ENCODE measurements at places on chromosomes 3 and 15.

DNA sequence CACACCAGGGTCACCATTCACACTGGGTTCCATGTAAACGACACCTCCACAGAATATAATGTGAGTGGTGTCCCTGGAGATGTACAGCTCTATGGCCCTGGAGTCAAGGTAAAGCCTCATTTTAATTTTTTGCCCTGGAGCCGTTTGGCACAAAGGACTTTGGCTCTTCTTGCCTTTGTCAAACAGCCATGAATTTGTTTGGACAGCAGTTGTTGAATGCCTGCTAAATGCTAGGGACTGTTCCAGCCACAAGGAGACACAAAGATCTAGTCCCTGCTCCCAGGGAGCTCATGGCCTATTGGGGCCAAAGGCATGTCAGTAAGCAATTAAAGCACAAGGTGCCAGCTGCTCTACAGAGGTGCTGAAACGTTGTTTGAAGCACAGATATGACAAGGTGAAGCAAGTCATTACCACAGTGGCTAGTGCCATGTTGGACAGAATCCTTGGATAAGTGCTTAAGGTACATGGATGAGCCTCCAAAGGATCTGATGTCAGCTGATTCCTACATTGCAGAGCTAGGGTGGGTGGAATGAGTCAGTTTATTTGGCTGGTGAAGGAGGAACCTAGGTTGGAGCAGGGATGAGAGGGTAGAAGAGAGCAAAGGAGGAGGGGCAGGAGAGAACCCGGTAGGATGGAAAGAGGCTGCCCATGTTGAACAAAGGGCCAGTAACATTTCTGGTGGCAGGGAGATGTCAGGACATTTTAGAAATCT lies 171.9 kb upstream of the CTDSPL start:
- DNase-seq, result no peak

GRCh38 chr3:32757618-32758374 lies 60.0 kb upstream of the TRIM71 start:
- no peak for DNase-seq

GRCh38 chr3:130963444-130963843 lies 63.2 kb downstream of the ASTE1 start:
- DNase-seq, result no peak

DNA sequence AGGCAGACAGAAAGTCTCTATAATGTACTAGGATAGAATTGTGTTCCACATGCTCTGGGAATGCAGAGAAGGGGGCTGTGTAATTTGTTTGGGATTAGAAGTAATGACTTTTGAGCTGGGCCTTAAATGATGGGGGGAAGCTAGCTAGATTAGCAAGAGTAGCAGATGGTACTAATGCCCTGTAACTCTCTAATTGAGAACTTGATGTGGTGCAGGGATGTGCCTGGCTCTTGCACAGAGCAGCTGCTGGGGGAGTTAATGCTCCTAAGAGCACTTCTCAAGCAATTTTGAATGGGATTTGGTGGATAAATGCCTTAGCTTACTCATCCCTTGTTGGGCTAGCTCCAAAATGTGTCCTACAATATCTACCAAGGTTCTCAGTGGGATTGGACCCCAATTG lies 12.4 kb upstream of the SYN2 start:
- no peak for DNase-seq

GRCh38 chr3:145013931-145014330 lies 1042.3 kb downstream of the DIPK2A start:
- DNase-seq, result no peak

GRCh38 chr3:148957586-148957985 lies 33.8 kb upstream of the GYG1 start:
- no peak for DNase-seq

GRCh38 chr15:70098461-70099166 lies 897 bp upstream of the TLE3 start:
- DNase-seq, result peak; percentile 67

- no peak for DNase-seq
Measured at GRCh38 chr3:31198890-31199289, 304.4 kb upstream of the GADL1 start.

DNA sequence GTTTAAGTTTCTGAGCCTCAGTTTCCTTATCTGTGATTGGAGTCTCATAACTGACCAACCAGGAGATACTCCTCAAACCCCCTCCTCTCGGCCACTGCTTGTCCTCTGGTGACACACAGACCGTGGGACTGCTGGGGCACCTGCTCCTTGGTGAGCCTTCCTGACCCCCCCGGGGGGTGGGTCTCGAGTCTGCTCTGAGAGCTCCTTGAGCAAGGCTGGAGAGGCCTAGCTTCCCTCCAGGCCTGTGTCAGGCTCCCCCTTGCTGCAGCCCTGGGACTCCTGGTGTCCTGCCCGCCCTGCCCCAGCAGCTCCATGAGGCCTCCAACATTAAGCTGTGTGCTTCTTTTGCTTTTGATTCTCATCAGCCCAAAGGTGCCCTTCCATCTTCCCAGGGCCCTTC lies 27.7 kb downstream of the SRPRB start:
- DNase-seq, result no peak

- DNase-seq, result no peak
Measured at GRCh38 chr3:156548041-156548687, 6.8 kb downstream of the SSR3 start.

GRCh38 chr3:61730056-61730455 lies 168.7 kb downstream of the PTPRG start:
- DNase-seq, result no peak

- no peak for DNase-seq
Measured at GRCh38 chr3:40240921-40241320, 68.6 kb upstream of the EIF1B start.

DNA sequence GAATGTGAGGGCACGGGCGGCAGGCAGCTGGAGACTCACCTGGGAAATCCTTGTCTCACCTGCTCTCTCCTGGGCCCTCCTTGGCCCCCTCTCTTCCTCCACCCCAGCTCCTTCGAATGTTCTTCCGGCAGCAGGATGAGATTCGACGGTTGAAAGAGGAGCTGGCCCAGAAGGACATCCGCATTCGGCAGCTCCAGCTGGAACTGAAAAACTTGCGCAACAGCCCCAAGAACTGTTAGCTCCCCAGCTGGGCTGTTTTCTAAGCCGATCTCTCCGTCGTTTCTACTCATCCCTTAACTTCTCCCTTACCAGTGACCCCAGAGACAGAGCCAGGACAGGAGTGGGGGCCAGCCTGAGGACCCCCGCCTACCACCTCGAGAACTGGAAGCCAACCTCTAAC lies 95.0 kb downstream of the ANP32A start:
- no peak for DNase-seq

DNA sequence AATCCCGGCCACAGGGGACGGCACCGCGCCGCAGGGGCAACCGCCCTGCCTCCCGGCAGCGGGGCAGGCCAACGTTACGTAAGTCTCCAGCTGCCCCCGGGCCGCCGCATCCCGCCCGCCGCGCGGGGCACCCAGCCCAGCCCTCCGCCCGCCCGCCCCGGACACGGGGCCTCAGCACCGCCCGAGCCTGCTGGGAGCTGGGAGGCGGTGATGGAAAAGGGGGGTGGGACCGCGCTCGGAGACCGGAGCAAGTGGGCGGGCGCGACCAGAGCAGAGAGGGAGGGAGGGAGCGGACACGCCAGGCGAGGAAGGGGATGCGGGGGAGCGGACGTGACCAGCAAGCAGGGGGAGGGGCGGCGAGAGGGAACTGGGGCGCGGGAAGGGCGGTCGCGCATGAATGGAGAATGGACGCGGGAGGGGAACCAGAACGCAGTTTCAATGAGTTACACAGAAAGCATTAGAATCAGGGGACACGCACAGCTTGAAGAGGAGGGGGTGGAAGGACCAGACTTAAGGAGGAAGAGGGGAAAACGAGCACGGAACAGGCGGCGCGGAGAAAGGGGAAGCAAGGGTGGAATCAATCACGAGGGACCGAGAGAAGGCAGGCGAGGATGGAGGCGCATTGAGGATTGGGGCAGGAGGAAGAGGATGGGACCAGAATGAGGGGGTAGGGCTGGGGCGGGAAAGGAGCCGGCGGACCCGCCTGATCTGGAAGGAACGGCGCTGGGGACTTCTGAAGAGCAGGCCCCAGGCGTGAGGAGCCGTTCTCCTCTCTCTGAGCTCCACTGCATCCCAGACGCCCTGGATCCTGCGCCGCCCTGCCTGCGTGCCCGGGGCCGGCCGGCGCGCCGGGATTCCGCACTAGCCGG lies 559 bp downstream of the PKM start:
- peak; percentile 90 for DNase-seq

- peak; percentile 13 for DNase-seq
Measured at GRCh38 chr15:100002086-100002620, 268.9 kb upstream of the LYSMD4 start.

- no peak for DNase-seq
Measured at GRCh38 chr3:141242377-141243092, 10.9 kb downstream of the PXYLP1 start.

DNA sequence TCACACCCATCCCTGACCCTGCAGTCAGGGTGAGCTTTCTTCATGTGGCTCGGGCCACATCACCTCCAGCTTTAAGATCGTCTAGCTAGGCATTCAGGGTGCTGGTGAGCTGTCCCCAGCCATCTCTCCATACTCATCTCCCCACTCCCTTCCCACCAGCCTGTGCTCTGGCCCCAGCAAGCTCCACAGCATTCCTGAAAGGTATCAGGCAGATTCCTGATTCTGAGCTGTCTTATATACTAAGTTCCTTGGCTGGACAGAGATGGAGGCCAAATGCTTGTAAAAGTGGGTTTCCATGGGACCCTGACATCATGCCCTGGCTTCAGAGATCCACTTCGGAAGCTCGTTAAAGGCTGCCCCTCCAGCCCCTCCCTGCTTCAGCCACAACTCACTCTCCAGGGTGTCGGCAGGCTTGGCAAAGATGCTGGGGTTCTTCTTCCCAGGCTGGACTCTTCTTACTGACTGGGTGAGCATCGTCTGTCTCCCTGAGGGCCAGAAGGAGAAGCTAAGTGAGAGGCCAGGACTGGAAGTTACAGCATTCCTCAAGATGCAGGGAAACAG lies 3.9 kb downstream of the CILP start:
- DNase-seq, result no peak

DNA sequence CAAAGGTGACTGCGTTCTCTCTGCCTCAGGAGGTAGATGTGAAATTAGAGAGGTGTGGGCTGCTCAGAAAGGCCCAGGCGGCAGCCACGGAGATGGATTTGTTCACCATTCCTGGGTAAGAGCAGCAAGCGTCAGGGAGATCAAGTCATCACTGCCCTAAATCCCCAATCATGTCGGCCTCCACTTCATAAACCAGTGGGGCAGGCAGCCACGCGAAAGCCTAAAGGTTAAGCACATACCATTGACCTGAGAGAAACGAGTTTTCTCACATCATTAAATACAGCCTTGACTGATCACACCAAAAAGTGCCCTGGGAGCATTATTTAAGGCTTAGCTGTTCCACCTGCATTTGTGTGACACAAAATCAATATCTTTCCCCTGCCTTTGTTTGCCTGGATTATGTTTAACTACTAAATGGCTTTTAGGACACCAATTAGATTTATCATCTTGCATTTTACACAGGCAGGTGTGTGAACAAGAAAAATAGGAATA lies 50.7 kb upstream of the FOXB1 start:
- no peak for DNase-seq

DNA sequence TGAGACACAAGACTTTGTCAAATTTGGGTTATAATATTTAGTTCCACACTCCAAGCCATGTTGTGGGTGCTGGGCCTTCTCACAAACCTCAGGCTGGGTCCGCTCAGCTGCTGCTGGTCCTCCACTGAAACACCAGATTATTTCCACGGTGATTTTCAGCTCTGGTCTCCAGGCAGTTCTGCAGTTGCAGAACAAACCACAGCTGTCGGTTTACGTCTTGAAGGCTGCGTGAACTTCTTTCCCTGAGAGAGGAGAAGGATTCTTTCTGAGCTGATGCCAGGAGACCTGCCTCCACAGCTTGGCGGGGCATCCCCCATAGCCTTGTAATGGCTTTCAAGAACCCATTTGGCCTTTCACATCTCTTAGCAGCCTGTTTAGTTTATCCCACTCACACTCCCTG lies 16.2 kb downstream of the GALNT15 start:
- no peak for DNase-seq

- DNase-seq, result no peak
Measured at GRCh38 chr3:61819861-61820260, 258.5 kb downstream of the PTPRG start.

DNA sequence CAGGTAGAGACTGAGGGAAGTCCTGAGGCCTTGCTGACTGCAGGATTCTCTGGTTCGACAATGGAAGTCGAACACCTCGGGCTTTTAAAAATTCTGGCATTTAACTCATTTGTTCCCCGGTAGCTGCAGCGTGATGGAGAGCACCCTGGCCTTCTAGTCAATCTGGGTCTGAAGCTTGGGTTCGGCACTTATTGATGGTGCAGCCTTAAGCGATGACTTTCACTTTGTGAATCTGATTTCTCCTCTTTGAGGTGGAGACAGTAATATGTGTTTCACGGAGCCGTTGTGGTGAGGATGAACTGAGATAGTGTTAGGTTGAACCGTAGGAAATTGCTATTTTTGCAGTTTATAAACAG lies 621 bp upstream of the PARP6 start:
- no peak for DNase-seq

DNA sequence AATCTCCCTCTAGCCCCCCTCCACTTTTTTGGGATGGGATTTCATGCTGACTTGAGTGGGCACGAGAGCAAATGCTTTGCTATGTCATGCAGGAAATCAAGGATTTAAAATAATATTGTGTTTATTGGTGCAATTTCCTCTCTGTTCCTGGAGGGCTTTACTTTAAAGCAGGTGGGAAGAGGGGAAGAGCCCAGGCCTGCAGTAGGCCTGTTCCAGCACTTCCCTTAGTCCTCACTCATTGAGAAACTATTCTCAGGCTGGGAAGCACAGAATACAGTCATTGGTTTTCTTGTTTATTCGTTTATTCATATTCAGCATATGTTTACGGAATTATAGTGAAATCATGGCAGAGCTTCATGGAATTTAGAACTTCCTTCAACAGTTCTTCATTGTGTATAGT lies 41.7 kb upstream of the SPSB4 start:
- no peak for DNase-seq

DNA sequence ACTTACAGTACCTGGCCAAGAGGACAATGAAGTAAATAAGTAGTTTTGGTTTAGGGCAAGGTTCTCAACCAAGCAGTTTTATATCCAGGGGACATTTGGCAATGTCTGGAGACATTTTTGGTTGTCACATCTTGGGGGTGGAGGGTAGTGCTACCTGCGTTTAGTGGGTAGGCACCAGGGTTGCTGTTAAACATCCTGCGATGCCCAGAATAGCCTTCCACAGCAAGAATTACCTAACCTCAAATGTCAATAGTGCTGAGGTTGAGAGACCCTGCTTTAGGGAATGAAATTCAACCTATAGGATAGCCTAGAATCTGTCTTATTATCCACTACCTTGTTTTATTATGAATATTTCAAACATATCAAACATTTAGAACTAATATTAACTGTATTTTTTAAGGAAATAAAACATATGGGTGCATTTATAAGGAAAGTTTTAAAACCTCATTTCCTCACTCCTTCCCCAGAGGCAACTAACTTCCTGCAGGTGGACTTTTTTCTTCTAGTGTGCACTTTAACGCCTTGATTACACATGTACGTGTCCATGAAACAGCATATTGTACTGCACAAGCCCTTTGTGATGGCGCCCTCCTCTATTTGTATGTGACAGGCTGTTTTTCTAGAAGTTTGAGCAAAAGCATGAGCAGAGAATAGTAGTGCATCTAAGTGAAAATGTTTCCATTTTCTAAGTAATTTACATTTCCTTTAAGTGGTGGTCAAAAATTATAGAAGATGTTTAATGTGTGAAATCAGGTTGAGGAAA lies 57.1 kb downstream of the TRAK1 start:
- no peak for DNase-seq

- DNase-seq, result no peak
Measured at GRCh38 chr3:41404582-41404981, 205.3 kb downstream of the CTNNB1 start.

GRCh38 chr3:21433751-21434150 lies 317.3 kb downstream of the ZNF385D start:
- no peak for DNase-seq

- DNase-seq, result no peak
Measured at GRCh38 chr3:150404023-150404422, 4.1 kb upstream of the TSC22D2 start.
